CD8-positive, alpha-beta memory T cell (primary cell): ENCODE measurements at places on chromosomes 3 and 15. TPM values are rescaled to one million over a fixed set of nuclear protein-coding genes. Genes with fewer than 3 reads are reported as not detected.

Gene SLC51B
- not detected for total RNA-seq

Gene GP9
- not detected for total RNA-seq

Gene CHRNA5
- 8.4 TPM for total RNA-seq

Gene CLDN18
- total RNA-seq = not detected

Gene ZNF501
- total RNA-seq = 4.9 TPM

- DNase-seq = no peak
These were observed 32.3 kb upstream of the ATP1B3 start for GRCh38 chr3:141844108-141844507.

GRCh38 chr15:37967788-37968187 lies 33.3 kb downstream of the TMCO5A start:
- DNase-seq = no peak

GRCh38 chr15:46543626-46544025 lies 908.8 kb downstream of the SQOR start:
- no peak for DNase-seq

- no peak for DNase-seq
These were observed 760 bp downstream of the FANCI start for GRCh38 chr15:89244574-89244903.

GRCh38 chr3:161540594-161540993 lies 44.0 kb downstream of the OTOL1 start:
- DNase-seq = no peak

DNA sequence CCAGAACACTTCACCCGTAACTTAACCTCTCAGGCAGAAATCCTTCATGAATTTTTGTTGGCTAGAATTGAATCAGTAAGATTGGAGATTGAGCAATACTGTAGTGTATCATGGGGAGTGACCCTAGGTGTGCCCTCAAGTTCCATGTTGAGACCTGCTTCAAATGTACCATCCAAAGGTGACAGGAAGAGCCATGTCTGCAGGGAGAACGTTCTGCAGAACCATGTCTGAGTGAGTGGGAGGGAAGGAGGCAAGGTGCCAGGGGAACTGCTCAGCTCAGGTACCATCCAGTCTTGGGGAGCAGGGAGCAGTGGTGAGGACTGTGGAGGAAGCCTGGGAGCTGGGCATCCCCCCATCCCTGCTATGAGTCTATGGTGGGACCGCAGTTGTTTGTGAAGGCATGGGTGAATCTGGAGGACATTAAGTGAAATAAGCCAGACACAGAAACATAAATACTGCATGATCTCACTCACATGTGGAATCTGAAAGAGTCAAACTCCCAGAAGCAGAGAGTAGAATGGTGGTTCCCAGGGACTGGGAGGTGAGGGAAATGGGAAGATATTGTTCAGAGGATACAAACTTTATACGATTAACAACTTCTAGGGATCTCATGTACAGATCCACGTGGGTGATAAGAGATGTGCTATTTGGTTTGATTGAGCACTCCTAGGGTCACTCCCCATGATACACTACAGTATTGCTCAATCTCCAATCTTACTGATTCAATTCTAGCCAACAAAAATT lies 23.3 kb downstream of the CFAP161 start:
- DNase-seq = no peak
